ENCODE measurements at places on chromosomes 6 and 20.

DNA sequence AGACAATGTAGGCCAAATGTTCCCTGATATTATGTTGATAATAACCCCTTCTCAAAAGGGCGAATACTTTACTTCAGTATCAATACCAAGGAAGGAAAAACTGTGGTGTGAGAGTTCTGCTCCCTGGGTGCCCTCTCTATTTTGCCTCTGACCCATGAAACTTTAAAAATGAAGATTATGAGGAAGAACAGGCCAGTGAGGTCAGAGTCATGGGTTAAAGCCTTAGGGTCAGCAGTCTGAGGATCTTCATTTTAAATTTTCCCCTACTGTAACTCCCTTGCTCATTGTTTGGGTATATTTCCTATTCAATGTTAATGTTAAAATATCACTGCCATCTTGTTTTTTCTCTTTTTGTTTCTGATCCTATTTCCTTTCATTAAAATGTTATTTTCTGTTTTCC lies 47.9 kb downstream of the PRKN start:
- DNase-seq: no peak

GRCh38 chr20:38423541-38423940 lies 11.6 kb downstream of the SNHG17 start:
- no peak for DNase-seq

DNA sequence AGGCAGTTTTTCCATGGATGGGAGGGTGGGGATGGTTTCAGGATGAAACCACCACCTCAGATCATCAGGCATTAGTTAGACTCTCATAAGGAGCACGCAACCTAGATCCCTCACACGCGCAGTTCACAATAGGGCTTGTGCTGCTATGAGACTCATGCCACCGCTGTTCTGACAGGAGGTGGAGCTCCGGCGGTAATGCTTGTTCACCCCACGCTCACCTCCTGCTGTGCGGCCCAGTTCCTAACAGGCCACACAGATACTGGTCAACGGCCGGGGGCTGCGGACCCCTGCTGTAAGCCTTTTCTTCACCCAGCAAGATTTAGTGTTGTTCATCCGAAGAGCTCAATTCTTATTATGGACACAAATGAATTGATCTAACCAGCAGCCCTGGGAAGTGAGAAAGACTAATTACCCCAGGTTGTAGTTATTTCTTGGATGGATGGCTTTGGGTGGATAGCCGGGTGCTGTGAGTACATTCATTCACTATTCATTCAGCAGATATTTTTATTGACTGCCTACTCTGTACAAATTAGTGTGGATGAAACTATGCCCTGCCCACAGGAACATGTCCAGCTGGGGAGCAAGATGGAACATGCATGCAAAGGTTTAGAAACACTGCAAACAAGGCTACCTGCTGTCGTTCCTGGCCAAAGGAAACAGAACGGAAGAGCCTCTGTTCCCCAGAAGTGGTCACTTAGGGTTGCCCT lies 57.2 kb downstream of the RIOK1 start:
- DNase-seq: no peak

- DNase-seq: no peak
These were observed 821.3 kb downstream of the TFAP2A start for GRCh38 chr6:9593554-9593953.

DNA sequence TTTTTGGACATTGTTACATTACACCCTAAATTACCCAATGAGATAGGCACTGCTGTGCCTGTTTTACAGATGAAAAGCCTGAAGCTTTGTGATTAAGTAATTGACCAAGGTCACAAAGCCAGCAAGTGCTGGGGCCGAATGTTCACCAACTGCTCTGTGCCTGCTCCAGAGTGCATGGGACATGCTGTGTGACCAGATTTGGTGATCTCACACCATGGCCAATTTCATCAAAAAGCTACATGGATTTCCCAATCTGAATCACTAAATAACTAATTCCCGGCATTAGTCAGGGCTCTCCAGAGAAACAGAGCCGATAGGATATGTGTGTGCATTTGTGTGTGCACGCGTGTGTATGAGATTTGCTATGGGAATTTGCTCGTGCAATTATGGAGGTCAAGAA lies 228.3 kb upstream of the ECI2 start:
- no peak for DNase-seq

- no peak for DNase-seq
These were observed 72.5 kb downstream of the PTPN1 start for GRCh38 chr20:50582591-50583234.

GRCh38 chr6:69416776-69417175 lies 380.0 kb downstream of the LMBRD1 start:
- no peak for DNase-seq

GRCh38 chr20:19009081-19009688 lies 195.6 kb downstream of the SCP2D1 start:
- DNase-seq: no peak

DNA sequence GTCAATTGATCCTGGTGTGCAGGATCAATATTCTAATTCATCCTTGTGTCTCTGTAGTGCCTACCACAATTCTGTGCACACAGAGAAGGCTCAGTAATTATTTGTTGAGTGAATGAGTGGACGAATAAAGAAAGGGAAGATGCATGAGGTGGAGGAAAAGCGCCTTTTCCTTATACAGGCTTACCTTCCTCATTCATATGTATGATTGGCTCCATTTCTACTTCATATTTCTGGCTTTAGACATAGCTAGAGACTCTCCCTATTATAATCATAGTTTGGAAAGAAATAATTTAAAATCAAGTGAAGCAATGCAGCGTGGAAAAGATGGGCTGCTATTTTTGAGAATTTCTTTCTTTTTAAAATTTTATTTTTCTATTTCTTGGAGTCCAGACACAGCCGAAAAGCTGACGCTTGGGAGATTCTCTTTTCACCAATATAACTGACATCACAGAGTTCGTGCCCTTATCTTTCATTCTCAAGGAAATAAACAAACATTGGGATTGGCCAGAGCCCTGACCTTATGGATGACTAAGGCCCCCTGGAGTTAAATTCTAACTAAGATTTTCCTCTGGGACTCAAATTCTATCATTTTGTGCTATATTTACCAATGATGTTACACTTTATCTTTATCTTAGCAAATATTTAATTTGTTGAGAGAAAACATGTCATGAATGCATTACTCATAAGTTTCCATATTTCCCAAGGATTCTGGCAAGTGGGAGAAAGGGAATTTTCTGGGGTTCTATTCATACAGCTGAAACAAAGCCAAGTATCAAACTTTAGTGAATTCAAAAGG lies 48.1 kb downstream of the PRL start:
- DNase-seq: no peak

GRCh38 chr6:17446713-17447112 lies 53.3 kb downstream of the CAP2 start:
- DNase-seq: no peak

GRCh38 chr20:64044484-64045247 lies 4.8 kb downstream of the SOX18 start:
- DNase-seq: no peak

DNA sequence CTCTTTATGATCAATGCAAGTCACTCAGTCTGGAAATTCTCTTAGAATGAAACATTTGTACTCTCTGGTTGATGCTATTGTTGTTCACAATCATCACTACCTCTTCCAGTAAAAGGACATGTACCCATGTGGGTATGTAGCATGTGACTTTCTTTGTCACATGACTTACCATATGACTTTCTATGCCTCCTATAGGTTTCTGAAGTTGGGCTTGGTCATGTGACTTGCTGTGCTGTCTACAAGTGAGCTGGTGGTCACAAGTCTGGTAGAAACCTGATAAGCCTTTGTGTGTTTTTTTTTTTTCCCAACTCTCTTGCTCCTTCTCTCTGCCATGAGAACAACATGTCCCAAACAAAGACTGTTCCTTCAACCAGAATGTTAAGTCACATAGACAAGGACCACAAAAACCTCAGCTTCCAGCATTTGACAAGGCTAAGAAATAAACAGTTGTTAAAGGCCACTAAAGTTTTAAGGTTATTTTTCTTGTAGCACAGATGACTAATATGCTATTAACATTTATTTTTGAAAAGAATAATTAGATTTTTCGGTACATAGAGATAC lies 379.2 kb upstream of the SLC35B3 start:
- DNase-seq: no peak

GRCh38 chr6:17725083-17725482 lies 18.4 kb upstream of the NUP153 start:
- no peak for DNase-seq

DNA sequence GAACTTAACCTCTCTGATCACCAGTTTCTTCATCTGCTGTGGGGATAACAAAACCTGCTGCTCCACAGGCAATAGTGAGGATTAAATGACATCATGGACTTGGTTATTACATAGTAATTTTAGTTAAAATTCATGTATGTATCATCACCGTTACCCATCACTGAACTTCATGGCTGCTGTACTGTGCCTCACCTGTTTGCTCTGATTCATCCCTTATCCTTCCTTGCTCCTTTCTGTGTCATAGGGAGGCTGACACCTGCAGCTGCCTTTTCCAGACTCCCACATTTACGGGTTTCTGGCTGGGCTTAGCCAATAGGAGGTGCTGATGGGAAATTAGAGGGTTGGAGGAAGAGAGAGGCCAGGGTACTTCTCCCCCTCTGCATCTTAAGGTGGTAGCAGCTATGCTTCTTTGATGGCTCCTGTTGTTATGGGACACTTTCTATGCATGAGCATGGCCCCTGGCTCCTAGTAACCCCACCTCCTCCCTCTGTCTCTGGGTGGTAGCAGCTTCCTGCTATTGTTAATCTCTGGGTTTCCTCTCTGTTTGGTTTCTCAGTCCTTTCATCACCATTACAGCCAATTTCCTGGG lies 332.1 kb downstream of the DHX35 start:
- no peak for DNase-seq

- DNase-seq: no peak
These were observed 82.2 kb upstream of the NAA20 start for GRCh38 chr20:19934792-19935491.

GRCh38 chr6:63567966-63568365 lies 4.3 kb upstream of the LOC128125822 start:
- no peak for DNase-seq

GRCh38 chr6:13527671-13528056 lies 40.3 kb upstream of the GFOD1 start:
- DNase-seq: no peak

Data from NCI-H187 treated with DMSO at 0.1 percent for 48 hours (cell line).